GM06990 (cell line): ENCODE measurements at places on chromosomes 7 and 10.

- DNase-seq: no peak
Observed at GRCh38 chr10:95242581-95243317, 48.1 kb downstream of the PDLIM1 start.

DNA sequence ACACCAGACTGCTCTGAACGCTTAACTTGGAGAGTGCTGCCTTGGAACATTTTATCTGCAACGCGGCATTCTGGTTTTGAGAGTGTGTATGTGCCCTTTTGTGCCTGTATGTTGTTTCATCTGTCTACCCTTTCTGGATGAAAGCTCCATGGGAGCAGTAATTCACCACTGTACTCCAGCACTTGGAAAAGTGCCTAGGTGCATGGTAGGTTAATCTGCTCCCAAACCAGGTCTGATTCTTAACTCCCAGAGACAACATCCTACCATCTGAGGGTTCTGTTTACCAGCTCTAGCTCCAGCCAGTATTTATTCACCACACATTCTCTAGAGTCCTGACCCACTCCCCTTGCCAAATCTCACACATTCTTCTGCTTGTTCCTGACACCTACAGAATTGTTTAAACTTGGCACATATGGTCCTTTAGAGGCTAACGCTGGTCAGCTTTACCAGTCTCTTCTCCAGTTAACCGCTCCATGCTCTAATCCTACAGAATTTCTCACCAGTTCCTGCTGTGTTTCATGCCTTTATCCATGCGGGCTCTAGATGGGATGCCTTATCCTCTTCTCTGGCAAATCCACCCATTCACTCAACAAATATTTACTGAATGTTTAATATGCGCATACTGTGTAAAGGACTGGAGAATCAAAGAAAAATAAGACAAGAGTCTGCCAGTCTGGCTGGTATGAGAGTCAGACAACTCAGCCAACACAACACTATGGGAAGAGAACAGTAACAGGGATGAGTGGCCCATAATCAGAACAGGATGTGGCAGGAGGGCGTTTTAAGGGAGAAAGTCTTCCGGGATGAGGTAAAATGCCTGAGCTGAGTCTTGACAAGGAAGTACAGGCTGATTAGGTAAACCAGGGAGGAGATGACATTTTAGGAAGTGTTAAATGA lies 46.3 kb downstream of the MTPN start:
- DNase-seq: no peak

DNA sequence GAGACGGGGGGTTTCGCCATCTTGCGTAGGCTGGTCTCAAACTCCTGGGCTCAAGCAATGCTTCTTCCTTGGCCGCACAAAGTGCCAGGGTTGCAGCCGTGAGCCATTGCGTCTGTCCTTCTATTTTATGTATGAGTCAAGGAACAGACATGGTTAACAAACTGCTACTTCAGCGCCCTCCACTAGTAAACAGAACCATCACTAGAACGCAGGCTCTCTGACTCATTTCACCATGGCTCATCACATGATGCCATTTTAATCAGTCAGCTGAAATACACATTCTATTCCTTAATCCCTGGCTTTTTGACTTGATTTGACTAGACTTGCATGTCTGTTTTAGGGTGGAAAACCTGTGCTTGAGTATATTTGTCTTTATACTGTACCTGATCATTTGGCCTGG lies 41.3 kb downstream of the CELF2 start:
- DNase-seq: no peak

DNA sequence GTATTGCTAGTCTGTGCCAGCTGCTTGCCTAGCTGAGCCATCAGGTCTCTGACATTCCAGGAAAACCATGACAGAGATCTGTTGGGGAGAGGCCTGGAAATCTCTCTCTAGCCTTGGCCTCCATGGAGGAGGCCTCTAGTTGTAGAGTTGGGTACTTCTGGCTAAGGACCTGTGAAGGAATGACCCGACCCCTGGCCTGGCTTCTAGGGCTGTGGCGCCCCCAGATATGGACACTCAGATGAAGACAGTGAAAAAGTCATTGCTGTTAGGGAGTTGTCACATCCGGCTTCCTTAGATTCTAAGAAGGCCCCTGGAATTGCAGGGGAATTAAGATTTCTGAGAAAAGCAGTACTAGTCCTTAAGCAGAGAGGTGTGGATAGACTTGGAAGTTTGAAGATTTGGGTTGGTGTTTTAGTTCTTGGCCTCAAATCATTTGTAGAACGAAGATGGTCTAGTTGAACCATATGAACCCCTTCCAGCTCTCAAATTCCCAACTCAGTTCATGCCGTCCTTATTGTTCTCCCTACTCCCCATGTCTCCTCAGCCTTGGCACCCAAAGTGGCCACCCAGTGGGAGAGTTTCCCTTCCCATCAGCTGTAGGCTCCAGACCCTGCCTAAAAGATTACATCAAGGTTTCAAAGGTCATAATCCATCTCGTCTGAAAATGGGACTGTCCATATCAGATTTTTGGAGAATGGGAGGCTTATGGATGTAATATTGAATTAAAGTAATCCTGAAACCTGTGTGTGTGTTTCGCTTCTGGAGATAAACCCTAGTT lies 7.0 kb downstream of the HHEX start:
- DNase-seq: no peak

DNA sequence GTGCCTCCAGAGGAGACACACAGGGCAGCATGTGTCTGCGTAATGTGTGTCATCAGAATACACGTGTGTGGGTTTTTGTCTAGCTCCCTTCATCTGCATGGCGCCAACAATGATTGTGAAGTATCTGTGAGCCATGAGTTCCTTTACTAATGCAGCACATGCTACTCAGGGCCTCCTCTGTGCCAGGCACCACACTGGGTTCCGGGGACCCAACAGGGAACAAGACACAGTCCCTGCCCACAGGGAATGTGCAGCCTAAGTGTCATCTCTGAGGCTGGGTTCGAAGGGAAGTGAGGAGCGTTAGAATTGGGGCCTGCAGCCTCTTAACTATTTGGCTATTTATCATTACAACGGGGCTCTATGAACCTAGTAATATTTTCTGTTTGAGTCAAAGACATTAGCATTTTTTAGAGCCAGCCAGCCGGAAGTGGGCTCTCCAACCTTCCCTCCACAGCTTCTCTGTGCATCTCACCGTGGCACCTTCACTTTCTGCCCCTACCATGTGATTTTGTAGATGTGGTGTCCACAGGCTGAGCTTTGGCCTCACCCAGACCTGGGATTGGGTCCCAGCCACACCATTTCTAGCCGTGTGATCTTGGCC lies 43.9 kb upstream of the SRGN start:
- DNase-seq: peak; percentile 67

GRCh38 chr7:132066761-132067171 lies 509.5 kb downstream of the PLXNA4 start:
- no peak for DNase-seq

DNA sequence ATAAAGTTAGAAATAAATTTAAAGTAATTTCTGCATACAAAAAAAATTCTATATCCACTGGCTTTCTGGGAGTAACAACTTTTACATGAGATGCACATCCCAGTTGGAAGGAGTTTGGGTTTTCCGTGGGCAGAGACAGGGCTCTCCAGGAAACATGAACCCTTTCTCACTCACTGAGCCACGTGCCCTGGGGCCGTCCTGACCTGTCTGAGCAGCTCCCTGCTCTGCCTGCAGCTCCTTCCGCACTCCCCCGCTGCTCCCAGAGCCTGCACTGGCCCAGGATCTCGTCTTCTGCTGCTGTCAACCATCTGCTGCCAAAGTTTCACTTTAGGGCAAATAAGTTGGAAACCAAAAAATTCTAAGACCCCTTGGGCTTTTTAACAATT lies 169.1 kb downstream of the DIP2C start:
- DNase-seq: no peak

- no peak for DNase-seq
Observed at GRCh38 chr10:64350665-64351064, 829.5 kb downstream of the REEP3 start.

DNA sequence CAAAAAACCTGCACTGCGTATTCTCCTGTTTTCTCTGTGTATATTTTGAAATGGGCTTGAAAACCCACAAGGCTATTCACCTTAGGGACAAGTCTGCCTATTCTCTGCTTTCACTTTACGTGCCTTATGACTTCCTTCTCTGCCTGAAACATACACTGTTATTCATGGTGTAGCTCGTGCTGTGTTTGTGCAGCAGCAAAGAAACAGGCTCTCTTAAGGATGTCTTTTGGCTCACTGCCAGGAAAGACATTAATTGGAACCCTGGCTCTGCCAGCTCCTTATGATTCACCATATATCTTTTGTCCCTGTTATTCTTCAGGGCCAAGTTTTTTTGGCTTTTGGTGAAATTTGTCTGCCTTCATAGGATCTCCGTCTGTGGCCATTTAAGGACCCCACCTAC lies 92.4 kb downstream of the TMEM106B start:
- no peak for DNase-seq

GRCh38 chr10:93437086-93437945 lies 44.8 kb downstream of the MYOF start:
- no peak for DNase-seq

GRCh38 chr10:76404531-76404930 lies 973.1 kb downstream of the LRMDA start:
- no peak for DNase-seq

GRCh38 chr7:18671176-18671575 lies 175.6 kb downstream of the HDAC9 start:
- DNase-seq: no peak

- no peak for DNase-seq
Observed at GRCh38 chr10:30600005-30600404, 29.5 kb downstream of the LYZL2 start.

- DNase-seq: no peak
Observed at GRCh38 chr7:138833596-138833995, 35.6 kb upstream of the ATP6V0A4 start.

GRCh38 chr10:15209827-15210509 lies 41.5 kb upstream of the NMT2 start:
- DNase-seq: no peak

- no peak for DNase-seq
Observed at GRCh38 chr7:44981035-44981706, 2.4 kb upstream of the MYO1G start.

DNA sequence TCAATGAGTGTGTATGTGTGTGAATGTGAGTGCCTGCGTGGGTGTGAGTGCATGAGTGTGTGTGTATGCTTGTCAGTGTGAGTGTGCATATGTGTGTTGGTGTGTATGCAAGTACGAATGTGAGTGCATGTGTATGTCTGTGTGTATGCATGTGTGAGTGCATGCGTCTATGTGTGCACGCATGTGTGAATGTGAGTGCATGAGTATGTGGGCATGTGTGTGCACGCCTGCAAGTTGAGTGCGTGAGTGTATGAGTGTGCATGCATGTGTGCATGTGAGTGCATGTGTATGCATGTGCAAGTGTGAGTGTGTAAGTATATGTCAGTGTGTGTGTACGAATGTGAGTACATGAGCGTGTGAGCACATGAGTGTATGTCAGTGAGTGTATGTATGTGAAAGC lies 399.6 kb downstream of the PLXNA4 start:
- no peak for DNase-seq
